ENCODE measurements at places on chromosomes 4 and X.

GRCh38 chr4:184907216-184907615, 81.4 kb upstream of the ACSL1 start:
- no peak for DNase-seq

DNA sequence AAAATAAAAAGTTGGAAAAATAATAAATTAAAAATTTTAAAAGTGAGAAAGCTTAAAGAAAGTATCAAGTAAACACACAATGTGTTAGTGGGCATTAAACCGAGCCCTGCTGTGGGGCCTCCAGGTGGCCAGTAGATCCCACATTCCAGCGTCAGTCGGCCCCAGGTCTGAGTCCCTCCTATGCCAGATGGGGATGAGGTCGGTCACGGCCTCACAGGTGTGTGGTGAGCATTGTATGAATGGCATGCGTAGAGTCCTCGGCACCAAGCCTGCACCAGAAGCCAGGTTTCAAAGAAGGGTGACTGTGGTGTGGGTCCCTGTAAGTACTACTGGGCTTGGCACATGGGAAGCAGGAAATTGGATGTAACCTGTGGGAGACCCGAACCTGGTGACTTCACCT, 75.6 kb upstream of the MSX1 start:
- DNase-seq = no peak

- DNase-seq = no peak
Observed at GRCh38 chrX:34557733-34558132, 99.4 kb downstream of the TMEM47 start.

DNA sequence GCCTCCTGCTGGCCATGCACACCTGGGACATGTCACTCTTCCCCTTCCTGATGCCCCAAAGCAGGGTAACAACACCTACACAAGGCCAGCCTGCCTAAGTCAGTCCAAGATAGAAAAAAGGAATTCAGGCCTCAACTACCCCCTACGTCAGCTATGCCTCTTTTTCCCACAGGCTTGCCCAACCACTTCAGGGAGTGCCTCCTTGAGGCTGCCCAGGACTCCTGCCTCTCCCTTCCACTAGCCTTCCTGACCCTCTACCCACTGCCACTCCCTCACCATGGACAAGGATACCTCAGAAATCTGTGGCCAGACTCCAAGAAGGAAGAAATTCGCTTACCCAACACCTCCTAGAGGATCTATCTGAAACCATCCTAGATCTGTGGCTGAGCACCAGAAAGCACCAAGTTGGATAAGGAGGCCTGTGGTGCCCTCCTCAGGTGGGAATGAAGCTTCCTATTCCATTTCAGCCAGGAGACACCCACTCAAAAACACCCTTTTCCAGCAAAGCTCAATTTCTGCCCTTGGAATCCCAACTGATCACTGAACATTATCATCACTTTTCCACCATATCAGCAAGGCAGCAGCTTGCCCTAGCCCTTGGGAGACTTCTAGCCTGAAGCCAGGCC, 1.8 kb downstream of the KDM5C start:
- no peak for DNase-seq

DNA sequence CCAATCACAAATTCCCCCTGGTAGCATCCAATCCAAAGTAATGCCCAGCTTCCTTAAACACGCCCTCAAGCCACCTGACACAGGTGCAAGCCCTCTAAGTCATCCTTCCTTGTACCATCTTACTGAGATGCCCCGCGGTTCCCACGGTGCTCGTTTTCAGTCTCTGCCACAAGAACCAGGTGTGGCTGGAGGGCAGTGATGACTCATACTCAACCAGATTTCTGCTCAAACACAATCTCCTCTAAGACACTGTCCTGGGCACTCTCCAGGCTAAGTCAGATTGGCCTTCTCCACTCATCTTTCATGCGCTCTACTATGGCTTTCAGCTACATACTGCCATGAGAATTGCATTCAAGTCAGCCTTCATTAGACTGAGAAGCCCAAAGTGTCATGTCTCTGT, 3.5 kb downstream of the SH3KBP1 start:
- no peak for DNase-seq

DNA sequence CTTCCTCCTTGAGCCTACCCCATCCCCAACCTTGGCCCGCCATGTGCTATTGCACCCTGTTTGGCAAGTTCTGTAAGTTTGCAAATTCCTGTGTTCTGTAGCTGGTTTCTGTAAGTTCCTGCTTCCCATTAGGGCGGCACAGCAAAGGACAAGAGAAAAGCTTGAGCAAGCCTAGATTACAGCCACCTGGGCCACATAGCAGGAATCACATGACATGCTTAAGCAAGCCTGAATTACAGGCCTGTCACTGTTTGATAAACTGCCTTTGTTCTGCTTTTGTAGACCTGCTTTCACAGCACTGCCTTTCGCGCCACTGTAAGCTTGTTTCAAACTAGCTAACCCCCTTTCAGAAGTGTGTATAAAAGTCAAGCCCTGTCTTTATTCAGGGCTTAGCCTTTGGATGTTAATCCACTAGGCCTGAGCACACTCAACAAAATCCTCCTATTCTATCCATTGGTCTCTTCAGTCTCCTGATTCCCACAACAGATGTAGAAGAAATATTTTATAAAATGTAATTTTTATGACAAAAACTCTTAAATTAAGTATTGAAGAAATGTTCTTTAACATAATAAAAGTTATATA, 906.8 kb upstream of the NDST4 start:
- no peak for DNase-seq

GRCh38 chrX:25536307-25536970, 520.7 kb upstream of the ARX start:
- no peak for DNase-seq

DNA sequence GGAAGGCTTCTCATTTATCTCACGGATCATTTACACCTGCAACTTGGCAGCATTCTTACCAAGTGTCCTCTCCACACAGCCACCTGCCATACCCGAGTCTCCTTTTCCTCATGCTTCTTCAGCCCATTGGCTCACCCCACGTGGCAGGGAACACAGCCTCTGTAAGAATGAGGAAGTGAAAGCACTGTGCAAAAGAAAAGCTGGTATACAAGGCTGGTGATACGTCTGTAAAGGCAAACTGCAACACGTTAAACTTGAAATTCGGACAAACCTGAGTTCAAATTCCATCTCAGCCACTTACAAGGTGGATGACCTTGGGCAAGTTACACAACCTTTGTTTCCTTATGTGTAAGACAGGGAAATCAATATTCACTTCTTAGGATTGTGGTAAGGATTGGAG, 164.0 kb upstream of the RASGEF1B start:
- DNase-seq = peak; percentile 38

DNA sequence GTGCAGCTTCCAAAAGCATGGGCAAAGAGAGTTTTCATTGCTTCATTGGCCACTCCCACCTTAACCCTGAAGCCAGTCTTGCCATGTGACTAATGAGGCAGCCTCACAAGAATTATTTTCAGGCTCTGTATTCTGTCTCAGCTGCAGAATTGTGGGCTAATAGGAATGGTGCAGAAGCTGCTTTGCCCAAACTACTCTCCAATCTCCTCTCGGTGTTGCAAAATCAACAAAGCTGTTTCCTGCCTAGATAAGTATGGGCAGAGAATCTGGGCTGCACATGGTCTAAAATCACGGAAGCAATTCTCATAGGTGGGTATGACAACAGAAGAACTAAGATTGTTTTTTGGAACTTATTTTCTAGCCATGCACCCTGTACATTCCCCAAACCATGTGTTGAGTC, 31.4 kb downstream of the PPP1R2C start:
- no peak for DNase-seq

- DNase-seq = no peak
Observed at GRCh38 chr4:82268826-82269193, 105.0 kb downstream of the HNRNPD start.

- DNase-seq = no peak
Observed at GRCh38 chr4:38976308-38976707, 55.9 kb downstream of the TMEM156 start.

- peak; percentile 61 for DNase-seq
Observed at GRCh38 chr4:55321707-55322264, 24.3 kb upstream of the SRD5A3 start.

GRCh38 chr4:98027827-98028226, 115.4 kb downstream of the STPG2 start:
- peak; percentile 25 for DNase-seq

GRCh38 chr4:85792376-85793232, 317.7 kb downstream of the ARHGAP24 start:
- DNase-seq = no peak

DNA sequence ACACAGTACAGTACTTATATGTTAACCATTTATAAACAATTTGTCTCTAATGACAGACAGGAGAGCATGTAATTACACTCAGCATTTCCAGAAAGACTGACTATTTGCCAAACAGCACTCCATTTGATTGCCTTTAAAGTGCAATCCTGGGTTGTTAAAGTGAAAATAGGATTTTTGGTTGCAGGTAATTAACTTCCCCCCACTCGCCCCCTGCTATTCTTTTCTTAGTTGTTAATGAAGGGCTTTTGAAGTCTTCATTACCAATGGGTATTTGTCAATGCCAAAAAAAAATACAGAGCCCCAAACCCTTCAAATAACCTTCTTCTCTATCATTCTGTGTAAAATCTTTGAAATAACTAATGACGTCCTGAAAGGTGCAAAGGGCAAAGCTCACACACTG, 825.6 kb downstream of the STPG2 start:
- no peak for DNase-seq

GRCh38 chr4:74362347-74362746, 2.6 kb upstream of the EREG start:
- DNase-seq = no peak

DNA sequence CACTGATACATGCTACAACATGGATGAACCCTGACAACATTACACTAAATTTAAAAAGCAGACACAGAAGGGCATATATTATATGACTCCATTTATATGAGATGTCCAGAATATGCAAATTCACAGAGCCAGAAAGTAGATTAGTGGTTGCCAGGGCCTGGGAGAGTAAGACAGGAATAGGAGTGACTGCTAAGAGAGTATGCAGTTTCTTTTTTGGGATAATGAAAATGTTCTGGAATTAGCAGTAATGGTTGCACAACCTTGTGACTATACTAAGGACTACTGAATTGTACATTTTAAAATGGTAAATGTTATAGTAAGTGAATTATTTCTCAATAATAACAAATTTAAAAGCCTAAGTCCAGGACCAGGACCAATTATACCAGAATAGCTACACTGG, 29.5 kb upstream of the NUP54 start:
- DNase-seq = no peak

DNA sequence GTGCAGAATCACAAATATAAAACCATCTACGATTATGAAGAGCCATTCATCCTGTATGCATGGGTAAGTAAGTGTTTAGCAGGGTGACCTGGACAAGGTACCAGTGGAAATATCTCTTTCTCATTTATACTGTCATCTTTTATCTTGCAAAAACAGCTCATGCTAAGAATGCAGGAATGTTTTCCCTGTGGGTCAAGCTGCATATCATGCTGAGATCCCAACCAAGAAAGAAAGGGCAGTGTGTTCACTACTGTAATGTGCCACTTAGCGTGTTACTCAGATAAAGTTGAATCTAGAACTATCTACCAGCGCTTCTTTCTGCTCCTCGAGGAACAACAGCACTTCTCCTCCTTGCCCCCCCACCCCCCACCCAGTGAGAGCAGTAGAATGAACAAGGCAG, 212.7 kb upstream of the TBL1X start:
- DNase-seq = no peak

- DNase-seq = no peak
Observed at GRCh38 chr4:6465955-6466354, 6.5 kb downstream of the PPP2R2C start.

- no peak for DNase-seq
Observed at GRCh38 chr4:13511101-13511500, 27.0 kb upstream of the RAB28 start.

All from Caki2 (cell line).